ENCODE measurements at places on chromosomes 13 and 19. TPM values are rescaled to one million over a fixed set of nuclear protein-coding genes. Genes with fewer than 3 reads are reported as not detected.

DNA sequence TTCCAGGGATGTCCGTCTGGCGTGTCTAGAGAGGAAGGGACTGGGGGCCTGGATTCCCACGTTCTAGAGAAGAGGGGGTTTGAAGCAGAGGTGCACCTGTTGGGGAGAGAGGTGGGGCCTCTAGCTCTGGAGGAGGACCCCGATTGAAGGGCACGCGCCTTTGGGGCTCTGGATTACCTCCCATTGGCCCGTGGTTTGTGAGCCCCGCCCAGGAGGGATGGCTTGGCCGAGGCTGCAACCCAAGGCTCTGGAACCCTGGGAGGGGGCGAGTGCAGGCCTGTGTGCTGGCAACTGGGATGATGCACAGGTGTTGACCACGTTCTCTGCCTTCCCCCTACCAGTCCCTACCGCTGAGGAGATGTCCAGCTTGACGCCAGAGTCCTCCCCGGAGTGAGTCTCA, 20.2 kb downstream of the TMEM150B start:
- no peak for DNase-seq

GRCh38 chr19:54179921-54180461, 7.0 kb upstream of the TMC4 start:
- no peak for DNase-seq

- DNase-seq: no peak
These were observed 50.7 kb downstream of the C1QTNF9 start for GRCh38 chr13:24360106-24360505.

CERS1 gene
- 5.3 TPM for total RNA-seq

TNFSF9 gene
- total RNA-seq: not detected

DNA sequence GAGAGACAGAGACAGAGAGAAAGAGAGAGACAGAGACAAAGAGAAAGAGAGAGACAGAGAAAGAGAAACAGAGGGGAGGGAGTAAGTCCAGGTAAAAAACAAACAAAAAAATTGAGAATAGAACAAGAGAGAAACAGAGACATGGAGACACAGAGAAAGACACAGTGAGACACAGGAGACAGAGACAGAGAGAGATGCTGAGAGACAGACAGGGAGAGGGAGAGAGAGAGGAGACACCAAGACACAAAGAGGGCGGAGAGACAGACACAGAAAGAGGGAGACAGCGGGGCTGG, 5.8 kb upstream of the PROZ start:
- no peak for DNase-seq

GRCh38 chr19:9986787-9987281, 23.5 kb downstream of the COL5A3 start:
- DNase-seq: no peak

RGL3 gene
- 4.8 TPM for total RNA-seq

GRCh38 chr19:16168465-16169081, 4.8 kb downstream of the CIB3 start:
- DNase-seq: no peak

KLF2 gene
- total RNA-seq: 3.4 TPM

GRCh38 chr19:12802267-12803106, 618 bp downstream of the THSD8 start:
- DNase-seq: no peak

Data from A172 (cell line).